ENCODE measurements at places on chromosomes 4 and X.

DNA sequence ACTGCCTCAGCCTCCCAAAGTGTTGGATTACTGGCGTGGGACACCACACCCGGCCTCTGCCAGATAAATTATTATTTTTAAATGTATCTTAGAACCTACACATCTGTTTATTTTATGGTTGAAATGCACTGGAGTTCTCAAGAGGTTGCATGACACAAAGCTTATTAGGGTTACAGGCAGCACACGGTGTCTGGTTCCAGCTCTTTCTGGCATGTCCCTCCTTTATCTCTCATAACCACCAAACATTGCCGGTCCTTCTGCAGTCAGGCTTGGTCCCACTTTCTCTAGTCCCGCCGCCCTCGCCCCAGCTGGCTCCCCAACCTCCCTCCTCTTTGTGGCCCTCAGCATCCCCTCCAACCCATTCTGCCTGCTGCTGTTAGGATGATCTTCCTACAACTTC, 39.7 kb upstream of the SPRY1 start:
- no peak for DNase-seq

DNA sequence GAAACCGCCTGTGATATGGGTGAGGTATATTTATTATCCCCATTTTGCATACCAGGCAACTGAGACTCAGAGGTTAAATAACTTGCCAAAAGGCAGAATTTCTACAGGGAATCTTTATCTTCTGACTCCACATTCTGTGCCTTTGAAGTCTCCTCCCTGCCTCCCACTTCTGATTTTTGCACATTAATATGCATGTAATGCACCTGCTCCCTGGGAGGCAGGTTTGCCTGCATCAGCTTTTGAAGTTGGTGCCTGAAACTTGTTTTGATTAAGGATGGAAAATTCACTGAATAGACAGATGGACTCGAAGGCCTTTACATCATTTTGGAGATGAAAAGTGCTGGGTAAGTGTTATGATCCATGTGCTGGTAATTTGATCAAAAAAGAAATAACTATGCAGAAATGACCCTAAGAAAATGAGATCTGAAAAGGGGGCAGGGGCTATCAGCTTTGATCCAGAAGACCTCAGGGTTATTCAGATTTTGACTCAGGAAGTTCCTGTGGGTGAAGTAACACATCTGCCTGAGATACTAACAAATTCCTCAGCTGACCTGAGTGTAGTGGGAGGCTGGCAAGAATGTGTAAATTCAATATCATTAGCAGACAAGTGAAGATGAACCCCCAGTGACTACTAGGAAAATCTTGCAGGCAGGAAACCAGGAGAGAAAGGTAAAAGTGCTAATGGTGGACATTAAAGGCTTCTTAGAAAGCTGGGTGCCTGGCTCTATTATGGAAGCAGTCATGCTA, 167.5 kb upstream of the BOD1L1 start:
- DNase-seq, result no peak

- DNase-seq, result no peak
Observed at GRCh38 chrX:63613531-63614028, 171.4 kb downstream of the ARHGEF9 start.

DNA sequence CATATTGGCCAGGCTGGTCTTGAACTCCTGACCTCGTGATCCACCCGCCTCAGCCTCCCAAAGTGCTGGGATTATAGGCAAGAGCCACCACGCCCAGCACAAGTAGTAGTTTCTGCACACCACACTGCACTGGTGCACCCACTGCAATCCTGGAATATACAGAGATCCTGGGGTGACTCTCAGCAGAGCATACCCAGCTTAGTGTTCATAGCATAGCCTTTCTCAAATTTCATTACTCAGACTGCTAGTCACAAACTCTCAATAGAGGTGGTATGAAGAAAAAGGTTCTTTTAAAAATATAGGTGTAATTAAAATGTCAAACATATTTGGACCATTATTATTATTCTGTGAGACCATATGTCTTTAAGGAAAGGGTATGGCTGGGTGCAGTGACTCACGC, 6.2 kb upstream of the ARHGAP10 start:
- DNase-seq, result no peak

DNA sequence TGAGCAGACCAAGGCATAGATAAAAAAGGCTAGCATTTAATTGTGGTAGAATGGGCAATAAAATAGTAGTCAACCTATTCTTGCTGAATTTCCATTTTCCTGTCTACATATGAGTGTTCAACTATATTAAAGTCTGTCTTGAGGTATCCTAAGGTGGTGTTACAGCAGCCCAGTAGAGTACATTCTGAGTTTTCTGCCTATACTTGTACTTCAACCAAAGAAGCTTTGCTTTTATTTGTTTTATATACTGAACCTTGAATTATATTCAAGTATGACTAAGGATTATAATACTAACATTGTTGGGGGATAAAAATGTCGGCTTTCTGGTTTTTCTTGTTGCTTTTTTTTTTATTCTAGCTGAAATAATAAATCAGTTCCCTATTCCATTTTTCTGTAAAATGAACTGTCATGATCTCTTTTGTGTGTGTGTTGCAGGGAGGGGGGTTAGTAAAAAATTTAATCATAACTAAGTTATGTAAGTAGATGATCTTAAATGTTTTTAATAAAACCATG, 106.7 kb downstream of the PDLIM5 start:
- DNase-seq, result no peak

DNA sequence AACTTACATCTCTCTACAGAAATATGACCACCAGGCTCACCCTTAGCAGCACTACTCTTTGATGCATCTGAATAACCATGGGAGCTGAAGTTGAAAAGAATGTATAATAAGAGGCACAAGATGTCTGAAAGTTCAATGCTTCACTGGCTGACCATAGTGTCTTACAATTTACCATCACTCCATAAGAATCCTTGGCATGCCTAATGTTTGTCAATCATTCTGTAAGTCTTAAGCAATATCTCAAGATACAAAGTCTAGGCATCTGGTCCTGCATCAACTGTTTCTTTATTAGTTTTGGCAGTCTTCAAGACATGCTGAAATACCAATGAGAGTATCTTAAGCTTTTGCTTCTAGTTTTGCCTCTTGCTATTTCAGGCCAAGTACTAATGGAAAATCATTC, 755.5 kb downstream of the STIM2 start:
- no peak for DNase-seq

- DNase-seq, result no peak
Observed at GRCh38 chr4:98601708-98602107, 56.7 kb downstream of the TSPAN5 start.

DNA sequence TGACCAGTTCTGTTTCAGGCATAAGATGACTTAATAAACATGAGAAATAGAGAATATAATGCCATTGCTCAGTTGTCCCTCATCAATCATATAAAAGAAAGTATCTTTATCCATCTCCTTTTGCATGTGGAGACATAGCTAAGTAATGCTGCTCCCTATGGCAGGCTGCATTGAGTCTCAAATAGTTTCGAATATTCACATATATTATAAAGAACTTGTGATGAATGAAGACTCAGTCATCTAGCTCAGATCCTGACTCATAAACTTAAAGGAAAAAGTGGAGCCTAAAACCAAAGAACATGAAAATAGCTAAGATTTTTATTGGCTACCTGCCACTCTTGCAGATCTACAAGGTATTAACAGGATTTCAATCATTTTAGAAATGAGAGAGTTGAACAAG, 11.7 kb upstream of the TLL1 start:
- DNase-seq, result no peak

DNA sequence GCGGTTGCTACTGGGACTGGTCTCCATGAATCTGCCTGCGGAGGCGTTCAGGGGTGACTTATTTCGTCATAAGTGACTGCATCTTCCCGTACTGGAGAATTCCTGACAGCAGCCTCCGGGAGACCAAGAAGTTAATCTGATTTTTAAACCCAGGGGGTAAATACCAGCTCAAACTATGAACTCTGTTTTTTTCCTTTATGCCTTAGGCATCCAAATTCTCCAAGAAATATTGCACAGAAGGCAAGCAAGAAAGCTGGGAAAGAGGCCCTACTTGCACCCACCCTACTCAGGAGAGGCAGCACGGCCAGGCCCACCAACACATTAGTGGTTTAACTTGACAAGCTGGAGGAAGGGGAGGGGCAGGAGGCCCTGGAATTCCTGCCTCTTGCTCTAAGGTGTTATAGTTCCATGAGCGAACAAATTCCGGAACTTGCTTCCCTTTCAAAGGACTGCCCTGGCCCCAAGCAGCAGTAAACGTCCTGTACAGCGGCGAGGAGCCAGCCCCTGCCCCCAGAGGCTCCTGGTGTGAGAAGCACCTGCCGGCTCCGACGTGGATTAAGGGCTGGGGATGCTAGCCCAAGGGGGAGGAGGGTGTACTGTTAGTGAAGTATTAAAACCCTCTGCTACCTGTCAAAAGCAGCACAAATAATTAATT, 177.2 kb downstream of the AFAP1 start:
- DNase-seq, result no peak

DNA sequence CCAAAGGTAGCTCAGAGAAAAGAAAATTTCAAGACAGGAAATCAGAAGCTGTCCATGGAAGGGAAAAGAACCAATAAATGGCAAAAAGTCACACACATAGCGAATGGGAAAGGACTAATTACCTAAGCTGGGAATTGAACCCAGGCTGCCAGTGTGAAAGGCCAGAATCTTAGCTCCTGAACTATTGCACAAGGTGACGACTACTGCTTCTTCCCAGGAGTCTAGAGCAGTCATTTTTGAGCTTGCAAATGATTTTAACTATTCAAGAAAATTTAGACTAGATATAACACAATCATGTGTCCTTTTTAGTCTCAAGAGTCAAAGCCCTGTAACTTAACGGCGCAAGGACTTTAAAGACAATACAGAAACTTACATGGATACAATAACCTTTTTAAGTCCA, 34.1 kb upstream of the ZNF81 start:
- no peak for DNase-seq

DNA sequence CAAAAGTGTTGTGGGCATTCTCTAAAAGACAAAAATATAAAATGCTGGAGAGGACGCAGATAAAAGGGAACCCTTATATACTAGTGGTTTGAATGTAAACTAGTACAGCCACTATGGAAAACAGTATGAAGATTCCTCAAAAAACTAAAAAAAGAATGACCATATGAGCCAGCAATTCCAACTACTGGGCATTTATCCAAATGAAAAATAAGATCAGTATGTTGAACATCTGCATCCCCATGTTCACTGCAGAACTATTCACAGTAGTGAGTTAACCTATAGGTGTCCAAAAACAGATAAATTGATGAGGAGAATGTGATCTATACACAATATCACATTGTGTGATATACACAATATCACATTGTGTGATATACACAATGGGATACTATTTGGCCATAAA, 1615.3 kb downstream of the PCDH18 start:
- DNase-seq, result no peak

DNA sequence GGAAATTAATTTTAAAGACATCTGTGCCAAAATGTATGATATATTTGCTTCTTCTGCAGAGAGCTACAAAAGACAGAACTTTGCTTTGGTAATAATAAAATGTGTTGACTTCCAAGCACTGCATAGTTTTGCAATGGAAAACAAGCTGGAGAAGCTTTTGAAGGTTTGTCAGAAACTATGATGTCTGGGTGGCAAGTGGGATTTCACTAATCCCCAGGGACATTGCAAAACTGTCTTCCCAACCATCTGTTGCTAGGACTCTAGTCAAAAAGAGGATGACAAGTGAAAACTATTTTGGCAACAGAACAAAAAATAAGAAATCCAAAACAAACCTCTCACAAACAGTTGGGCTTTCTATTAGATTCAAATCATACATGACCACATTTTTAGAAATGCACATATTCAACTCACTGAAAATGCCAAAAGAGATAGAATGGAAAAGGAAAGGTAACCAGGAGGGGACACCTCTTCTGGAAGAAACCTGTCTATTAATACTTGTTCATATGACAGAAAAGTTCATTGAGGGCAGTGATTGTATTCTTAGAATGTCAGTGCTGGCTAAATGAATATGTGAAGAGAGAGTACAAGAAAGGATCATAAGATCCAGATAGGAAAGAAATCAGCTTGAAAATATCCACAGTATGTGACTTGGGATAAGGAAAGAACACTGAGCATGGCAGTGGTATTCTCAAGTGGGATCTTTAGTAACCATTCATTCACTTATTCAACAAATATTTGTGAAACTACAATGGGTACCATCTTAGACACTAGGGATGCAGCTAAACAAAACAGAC, 228.0 kb downstream of the RASL11B start:
- DNase-seq, result no peak

- no peak for DNase-seq
Observed at GRCh38 chrX:131405497-131405896, 116.4 kb upstream of the IGSF1 start.

DNA sequence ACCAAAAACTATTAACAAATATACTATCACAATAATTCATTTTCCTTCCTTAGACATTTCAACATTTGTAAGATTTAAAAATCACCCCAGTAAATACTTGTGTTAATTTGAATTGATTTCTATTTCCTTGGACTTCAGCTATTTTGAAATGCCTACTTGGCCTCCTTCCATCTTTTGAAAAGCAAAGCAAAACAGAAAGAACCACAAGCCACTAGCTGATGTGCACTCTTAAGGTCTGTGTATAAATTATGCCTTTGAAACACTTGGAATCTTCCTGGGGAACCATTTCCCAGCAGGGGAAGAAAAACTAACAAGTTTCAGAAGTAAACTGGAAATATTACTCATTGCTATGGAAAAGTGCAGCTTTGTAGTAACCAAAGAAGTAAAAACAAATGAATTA, 139.8 kb downstream of the CLCN4 start:
- DNase-seq, result no peak
